ENCODE measurements at places on chromosomes 13 and 19. TPM values are rescaled to one million over a fixed set of nuclear protein-coding genes. Genes with fewer than 3 reads are reported as not detected.

TMC4 gene
- 0.26 TPM for total RNA-seq

ZNF557 gene
- 18.3 TPM for total RNA-seq

ZNF837 gene
- total RNA-seq, result 1.5 TPM

ZNF763 gene
- 2.5 TPM for total RNA-seq

LILRA1 gene
- not detected for total RNA-seq

ZSWIM9 gene
- total RNA-seq, result 5.1 TPM

CEACAM3 gene
- total RNA-seq, result not detected

THSD1 gene
- total RNA-seq, result 9.1 TPM

COX6B2 gene
- total RNA-seq, result 0.17 TPM

OR7C1 gene
- not detected for total RNA-seq

FAM216B gene
- total RNA-seq, result 0.26 TPM

MISP gene
- not detected for total RNA-seq

IGFL1 gene
- total RNA-seq, result not detected

TRPC4 gene
- 1.7 TPM for total RNA-seq

ERFL gene
- total RNA-seq, result under 0.01 TPM

TTYH1 gene
- total RNA-seq, result not detected

PLK5 gene
- total RNA-seq, result not detected

EVI5L gene
- 16.5 TPM for total RNA-seq

NLRP9 gene
- total RNA-seq, result not detected

GNG7 gene
- 0.83 TPM for total RNA-seq

LIPE gene
- total RNA-seq, result 0.51 TPM

KCNN1 gene
- total RNA-seq, result under 0.01 TPM

COMMD6 gene
- 56.2 TPM for total RNA-seq

ZNF443 gene
- total RNA-seq, result 2.3 TPM
